ENCODE measurements at places on chromosomes 11 and 22. TPM values are rescaled to one million over a fixed set of nuclear protein-coding genes. Genes with fewer than 3 reads are reported as not detected.

GRCh38 chr11:105618343-105618955 lies 8.6 kb downstream of the GRIA4 start:
- DNase-seq = no peak

DNA sequence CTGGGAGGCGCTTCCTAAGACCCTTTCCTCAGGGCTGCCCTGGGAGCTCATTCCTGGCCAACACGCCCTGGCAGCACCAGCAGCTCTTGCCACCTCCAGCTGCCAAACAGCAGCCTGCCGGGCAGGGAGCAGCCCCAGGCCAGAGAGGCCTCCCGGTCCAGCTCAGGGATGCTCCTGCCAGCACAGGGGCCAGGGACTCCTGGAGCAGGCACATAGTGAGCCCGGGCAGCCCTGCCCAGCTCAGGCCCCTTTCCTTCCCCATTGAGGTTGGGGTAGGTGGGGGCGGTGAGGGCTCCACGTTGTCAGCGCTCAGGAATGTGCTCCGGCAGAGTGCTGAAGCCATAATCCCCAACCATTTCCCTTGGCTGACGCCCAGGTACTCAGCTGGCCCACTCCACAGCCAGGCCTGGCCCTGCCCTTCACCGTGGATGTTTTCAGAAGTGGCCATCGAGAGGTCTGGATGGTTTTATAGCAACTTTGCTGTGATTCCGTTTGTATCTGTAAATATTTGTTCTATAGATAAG lies 7.6 kb downstream of the SLC39A13 start:
- peak; percentile 73 for DNase-seq

PKDREJ gene
- polyA plus RNA-seq = not detected

DNA sequence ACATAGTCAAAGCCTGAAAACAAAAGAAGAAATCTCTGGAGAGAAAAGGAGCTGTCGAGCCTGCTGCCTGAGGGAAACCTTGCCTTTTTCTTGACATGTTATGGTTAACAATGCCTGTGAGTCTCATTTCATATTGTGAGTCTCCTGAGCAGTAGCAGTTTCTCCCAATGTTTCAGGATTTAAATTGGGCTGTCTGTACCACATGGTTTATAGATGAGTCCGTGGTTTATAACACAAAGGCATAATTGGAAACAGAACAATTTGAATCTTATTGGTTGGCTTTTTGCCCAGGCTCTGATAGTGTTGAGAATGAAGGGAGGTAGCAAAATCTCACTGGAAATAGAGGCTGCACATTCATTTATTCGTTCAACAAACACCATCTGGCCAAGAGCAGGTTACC lies 540.9 kb downstream of the RAB38 start:
- no peak for DNase-seq

DAGLA gene
- 2.5 TPM for polyA plus RNA-seq

GRCh38 chr11:119885067-119885466 lies 156.1 kb upstream of the NECTIN1 start:
- no peak for DNase-seq

DNA sequence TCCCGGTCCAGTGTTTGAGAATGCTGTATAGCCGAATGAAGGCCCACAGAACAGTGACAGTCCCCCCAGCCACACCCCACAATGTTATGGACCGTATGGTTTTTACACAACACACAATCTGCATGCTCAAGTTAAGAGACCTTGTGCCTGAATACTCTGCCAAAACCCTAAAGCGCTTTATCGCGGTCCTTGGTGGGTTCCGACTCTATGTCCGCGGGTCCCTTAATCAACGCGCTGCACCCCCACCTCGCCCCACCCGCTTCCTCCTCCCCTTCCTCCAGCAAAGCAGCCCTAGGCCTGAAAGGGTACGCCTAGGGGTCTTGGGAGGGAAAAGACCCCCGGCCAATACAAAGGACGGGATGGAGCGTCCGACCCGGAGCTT lies 442 bp downstream of the COPB1 start:
- DNase-seq = no peak

DNA sequence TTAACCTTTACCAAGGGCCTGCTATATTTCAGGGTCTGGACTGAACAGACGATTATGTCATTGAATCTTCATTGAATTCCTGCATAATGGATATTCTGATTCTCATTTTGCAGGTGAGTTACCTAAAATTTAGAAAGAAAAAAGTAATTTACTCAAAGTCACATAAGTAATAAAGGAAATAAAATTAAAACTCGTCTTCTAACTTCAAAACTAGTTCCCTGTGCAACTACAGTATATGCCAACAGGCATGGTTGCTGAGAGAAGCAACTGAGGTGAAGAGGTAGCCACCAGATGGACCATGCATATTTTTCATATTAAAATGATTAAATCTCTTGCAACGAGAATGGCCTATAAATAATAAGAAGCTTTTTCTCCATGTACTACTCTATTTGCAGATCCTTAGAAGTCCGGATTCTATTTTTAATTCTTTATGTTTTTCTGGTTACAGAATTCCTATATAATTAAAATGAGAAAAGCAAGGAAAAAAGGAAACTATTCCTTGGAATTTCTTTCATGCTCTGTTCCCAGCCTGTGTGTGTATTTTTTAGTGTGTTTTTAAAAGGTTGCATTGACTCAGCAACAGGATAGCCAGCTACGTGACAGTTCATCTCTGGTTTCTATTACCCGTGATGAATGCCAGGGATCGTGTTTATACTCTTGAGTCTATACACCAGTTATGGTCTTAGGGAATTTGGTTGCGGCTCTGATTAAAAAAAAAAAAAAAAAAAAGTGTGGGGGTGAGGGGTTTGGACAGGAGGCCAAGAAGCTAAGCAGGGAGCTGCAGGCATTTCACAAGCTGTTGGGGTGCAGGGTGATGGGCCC lies 186.8 kb downstream of the ETS1 start:
- peak; percentile 89 for DNase-seq

DNA sequence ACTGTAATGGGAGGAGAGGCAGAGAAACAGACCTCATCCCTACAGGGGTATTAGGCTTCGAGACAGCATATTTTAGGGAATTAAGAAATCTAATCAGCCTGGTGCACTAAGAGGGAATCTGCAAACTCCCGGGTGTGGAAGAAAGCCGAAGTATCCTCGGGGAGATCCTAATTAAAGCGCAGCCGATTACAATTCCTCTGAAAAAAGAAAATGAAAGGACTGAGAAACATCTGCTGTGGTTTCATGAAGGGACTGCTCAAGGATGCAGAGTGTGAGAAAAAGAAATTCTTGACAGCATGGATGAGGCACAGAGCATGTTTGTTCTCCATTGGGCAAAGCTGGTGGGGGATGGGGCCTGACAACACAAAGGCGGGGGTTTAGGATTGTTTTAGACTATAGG lies 290.0 kb upstream of the LARGE1 start:
- no peak for DNase-seq

- DNase-seq = no peak
These were observed 14.2 kb upstream of the UVRAG start for GRCh38 chr11:75800728-75801361.

MAPK8IP1 gene
- polyA plus RNA-seq = 8.7 TPM

DNA sequence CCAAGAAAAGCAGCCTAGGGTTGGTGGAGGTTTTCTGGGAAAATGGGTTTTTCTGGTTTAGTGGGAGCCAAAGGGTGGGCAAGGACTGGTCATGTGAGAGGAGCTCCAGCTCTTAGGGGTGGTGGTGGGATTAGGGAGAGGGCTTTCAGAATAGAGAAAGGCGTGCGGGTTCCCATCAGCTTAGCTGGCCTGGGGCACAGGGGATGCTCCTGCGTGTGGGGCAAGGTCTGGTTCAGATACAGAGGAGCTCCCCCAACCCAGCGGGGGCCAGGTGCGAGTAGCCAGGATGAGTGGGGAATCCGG lies 644 bp downstream of the TMEM134 start:
- DNase-seq = no peak

DNA sequence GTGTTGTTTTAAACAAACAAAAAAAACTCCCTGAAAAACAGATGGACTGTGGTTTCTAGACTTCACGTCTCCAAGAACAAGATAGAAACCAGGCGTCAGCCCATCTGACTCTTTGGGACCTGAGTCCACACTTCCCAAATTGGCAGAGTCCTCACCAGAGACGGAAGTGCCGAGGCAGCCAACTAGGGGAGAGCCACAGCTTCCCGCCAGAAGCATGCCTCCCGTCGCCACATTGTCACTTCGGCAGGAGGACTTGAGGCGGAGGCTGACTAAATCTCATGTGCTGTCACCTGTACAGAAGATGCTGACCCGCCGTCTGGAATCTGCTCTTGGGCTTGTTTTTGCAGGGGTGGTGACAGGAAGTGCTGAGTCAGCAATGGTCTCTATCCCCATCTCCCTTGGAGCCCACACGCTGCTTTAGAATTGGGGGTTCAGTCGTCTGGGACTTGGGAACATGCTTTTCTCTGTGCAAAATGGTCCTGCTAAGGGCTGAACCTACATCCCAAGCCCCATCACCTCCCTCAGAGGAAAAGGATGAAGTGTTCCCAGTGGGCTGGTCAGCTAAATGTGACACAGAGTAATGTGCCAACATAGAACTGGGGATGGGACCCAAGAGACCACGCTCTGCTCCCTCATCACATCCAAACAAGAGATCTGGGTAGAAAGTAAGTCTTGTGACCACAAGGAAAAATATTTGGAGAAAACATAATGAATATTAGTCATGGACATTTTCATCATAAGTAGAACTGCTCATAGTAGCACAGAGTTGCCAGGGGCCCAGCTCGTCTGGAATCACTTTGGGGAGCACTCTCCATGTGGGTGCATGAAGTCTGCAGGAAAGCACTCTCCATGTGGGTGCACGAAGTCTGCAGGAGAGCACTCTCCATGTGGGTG lies 152.9 kb downstream of the SNX19 start:
- no peak for DNase-seq

DDX25 gene
- not detected for polyA plus RNA-seq

GRCh38 chr11:61814247-61814957 lies 2.4 kb downstream of the FADS1 start:
- no peak for DNase-seq

DNA sequence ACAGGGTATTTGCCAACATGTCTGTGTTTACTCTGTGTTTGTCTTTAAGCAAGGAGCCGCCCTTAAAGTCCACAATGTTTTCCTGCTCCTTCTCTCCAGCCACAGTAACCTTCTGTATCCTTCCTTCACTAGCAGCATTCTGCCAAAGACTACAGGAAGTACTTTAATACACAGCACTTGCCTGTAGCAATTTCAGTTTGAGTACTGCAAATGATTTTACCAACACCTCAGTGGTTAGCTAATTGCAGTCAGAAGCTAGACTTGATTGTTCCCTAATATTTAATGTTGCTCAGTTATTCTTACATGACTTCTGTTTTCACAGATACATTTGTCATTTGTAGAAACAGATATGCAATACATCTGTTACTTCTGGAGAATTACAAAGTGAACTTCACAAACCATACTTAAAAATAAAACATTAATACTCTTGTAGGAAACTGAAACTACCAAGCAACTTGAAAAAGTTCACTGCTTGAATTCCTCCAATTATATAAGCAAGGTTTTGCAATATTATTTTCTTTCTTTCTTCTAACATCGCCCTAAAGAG lies 69.1 kb downstream of the FCHSD2 start:
- peak; percentile 4 for DNase-seq

GRCh38 chr11:16856022-16856471 lies 117.6 kb downstream of the C11orf58 start:
- no peak for DNase-seq

GRCh38 chr11:116188350-116188749 lies 584.4 kb downstream of the BUD13 start:
- no peak for DNase-seq

DNA sequence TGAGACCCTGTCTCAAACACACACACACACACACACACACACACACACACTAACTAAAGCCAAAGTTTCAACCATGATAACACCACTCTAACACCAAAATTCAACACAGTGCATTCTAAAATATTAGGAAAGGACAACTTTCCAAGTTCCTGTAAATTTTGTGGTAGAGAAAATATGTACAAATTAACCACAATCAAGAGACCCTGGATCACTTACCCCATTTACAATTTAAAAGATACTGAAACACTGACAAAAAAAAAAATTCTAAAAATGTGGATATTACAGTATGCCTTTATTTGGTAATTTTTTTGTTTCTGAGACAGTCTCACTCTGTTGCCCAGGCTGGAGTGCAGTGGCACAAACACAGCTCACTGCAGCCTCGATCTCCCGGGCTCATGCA lies 9.7 kb downstream of the MRTFA start:
- no peak for DNase-seq

- no peak for DNase-seq
These were observed 47.7 kb downstream of the TST start for GRCh38 chr22:36971341-36972125.

DNA sequence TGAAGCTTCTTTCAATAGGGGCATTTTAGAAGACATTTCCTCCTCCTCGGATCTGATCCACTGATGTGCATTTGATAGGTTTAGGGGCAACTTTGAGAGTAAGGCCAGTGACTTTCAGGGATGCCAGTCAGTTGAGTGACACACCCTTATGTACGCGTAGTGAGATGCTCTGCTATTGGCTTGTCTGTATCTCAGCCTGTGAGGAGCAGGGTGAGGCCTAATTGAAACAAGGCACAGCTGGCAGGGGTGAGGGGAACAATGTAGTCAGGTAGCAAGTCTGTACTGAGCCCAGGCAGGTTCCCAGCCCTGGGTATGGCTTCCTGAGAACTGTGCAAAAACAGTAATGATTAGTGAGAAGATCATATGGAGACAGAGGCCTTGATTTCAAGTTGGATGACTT lies 61.5 kb downstream of the STIM1 start:
- no peak for DNase-seq

DNA sequence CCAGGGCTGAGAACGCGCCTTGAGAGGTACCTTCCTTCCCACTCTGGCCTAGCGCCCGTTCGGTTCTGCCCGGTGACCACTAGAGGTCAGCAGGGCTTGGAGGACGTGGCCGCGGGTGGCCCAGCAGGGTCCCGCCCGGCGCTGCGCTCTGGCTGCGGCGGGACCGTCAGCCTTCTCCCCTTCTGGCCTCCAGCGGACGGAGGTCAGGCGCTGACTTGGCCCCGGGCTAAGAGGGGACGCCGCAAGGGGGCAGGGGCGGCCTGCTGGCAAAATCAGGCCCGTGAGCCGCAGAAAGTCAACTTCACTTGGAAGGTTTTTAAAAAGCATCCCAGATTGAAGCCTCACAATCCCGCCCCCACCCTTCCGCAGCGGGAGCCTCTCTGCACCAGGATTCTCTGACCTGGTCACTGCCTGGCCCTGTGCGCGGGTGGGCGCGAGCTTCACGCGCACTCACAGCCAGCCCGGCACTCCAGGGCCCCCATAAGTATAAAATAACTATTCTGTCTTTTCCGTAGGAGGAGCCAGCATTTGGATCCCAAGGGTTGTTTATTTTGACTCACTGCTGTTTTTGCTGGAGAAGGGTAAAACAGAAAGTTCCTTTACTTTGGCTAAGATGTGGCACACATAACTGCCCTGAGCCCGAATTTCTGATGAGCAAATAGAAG lies 23.2 kb upstream of the ZBTB16 start:
- DNase-seq = no peak

DNA sequence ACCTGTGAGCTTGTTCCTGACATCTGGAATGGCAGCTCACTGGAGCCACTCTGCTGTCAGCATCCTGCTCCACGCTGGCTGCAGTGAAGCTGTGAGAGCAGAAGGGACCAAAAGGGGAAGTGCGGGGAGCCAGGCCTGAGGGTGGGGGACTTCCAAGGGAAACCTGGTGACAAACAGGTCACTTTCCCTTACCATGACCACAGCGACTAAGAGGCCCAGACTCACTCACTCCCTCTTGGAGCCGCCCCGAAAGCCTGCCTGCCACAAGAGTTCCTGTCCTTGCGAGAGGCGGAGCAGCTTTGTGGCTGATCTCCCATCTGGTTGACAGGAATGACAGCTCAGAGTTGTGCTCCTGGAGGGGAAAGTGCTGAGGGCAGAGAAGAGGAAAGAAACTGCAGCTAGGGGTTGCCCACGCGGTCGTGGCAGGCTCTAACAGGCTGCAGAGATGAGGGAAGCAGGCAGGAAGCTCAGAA lies 183.8 kb upstream of the NTM start:
- no peak for DNase-seq
